ENCODE measurements at places on chromosomes 4 and X. TPM values are rescaled to one million over a fixed set of nuclear protein-coding genes. Genes with fewer than 3 reads are reported as not detected.

Gene CXorf49
- not detected for total RNA-seq

Gene LAGE3
- 22.4 TPM for total RNA-seq

GRCh38 chr4:37623125-37623524 lies 63.1 kb downstream of the RELL1 start:
- no peaks in the 10 kb centered on the region for H3K27me3 ChIP-seq
- no peak overlapping the region for H3K27ac ChIP-seq
- H3K4me3 ChIP-seq: no peak overlapping the region
- no peaks in the 10 kb centered on the region for H3K4me1 ChIP-seq
- peaks cover 12% of the 10 kb centered on the region for H3K36me3 ChIP-seq

DNA sequence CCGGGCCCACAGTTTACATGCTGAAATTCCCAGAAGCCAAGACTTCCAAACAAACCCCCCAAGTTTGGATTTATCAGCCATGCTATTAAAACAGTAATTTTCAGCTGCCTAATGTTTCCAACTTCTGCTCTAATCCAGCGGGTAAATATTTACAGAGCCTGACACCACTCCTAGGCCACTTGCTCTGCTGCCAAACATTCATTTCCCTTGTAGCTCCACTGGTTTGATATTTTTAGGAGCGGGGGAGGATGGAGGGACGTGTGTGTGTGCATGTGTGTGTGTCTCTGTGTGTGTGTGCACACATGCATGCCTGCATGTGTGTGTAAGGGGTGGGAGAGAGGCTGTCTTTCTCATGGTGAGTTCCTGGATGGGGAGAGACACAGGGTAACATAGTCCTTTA lies 115.7 kb upstream of the PJA1 start:
- no peaks in the 10 kb centered on the region for H3K36me3 ChIP-seq
- DNase-seq: peak; percentile 21
- peaks cover 7% of the 10 kb centered on the region for H3K4me1 ChIP-seq
- H3K27me3 ChIP-seq: peaks cover 3% of the 10 kb centered on the region

Gene FGFBP2
- total RNA-seq: 1.7 TPM

Gene MAGEA1
- total RNA-seq: not detected

- DNase-seq: no peak
- no peaks in the 10 kb centered on the region for H3K27me3 ChIP-seq
- no peaks in the 10 kb centered on the region for H3K36me3 ChIP-seq
- H3K4me3 ChIP-seq: no peak overlapping the region
- no peak overlapping the region for H3K27ac ChIP-seq
Observed at GRCh38 chr4:146142768-146143167, 32.8 kb upstream of the LSM6 start.

Gene VEGFD
- 3.6 TPM for total RNA-seq

DNA sequence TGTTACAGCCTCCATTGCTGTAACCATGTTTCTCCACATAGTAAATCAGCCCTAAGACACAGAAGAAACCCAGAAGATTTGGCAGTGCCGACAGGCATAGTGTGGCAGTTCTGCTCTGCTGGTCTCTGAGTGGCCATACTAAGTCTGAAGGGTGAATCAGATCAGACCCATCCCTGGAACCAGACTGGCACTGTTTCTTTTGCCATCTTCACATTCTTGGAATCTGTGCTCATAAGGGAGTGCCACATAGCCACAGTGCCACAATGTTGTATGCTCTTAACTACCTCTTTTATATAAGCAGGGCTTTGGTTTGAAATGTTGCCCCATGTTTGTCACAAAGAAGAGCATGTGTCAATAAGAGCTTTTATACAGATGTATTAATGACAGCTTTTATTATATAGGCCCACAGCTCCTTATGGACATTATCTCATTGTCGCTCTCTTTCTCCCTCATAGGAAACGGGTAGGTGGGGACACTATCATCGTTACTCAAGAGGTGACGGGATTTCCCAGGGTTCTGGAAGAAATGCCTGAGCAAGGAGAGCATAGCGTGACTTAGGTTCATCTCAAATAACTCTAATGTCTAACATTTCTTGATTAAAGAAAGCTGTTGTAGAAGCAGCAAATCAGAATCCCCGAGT lies 128.2 kb downstream of the CBR4 start:
- H3K27ac ChIP-seq: no peak overlapping the region
- peaks cover 42% of the 10 kb centered on the region for H3K36me3 ChIP-seq
- no peak overlapping the region for H3K4me3 ChIP-seq
- no peaks in the 10 kb centered on the region for H3K27me3 ChIP-seq
- no peak for DNase-seq

Gene NALF2
- 7.3 TPM for total RNA-seq

DNA sequence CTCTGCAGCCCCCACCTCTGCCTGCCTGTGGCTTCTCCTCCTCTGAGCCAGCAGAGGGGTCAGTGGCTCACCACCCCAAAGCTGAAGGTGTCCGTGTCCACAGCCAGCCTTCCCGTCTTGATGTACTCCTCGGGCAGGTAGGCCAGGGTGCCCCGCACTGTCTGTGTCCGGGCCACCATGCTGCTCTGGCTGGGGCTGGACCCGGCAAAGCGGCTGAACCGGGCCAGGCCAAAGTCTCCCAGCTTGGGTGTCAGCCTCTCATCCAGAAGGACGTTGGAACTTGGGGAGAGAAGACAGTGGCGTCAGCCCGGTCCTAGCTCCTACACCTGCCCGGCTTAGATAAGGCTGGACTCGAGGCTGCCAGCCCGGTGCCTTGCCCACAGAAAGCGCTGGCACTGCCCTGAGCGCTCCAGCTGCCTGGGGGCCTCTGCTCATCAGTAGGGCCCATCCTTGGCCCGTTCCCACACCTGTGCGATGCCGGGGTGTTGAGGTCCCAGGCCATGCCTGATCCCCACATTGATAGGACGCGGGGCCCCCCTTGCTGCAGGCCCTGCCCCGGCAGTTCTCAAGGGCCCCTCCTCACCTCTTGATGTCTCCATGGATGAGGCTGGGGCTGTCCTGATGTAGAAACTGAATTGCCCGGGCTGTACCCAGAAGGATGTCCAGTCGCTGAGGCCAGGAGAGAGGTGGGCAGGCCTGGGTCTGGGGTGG lies 3.2 kb downstream of the IRAK1 start:
- H3K36me3 ChIP-seq: peaks cover 3% of the 10 kb centered on the region
- H3K4me3 ChIP-seq: no peak overlapping the region
- no peak overlapping the region for H3K27ac ChIP-seq

Gene SSX2B
- total RNA-seq: not detected

Gene GDPD2
- not detected for total RNA-seq

DNA sequence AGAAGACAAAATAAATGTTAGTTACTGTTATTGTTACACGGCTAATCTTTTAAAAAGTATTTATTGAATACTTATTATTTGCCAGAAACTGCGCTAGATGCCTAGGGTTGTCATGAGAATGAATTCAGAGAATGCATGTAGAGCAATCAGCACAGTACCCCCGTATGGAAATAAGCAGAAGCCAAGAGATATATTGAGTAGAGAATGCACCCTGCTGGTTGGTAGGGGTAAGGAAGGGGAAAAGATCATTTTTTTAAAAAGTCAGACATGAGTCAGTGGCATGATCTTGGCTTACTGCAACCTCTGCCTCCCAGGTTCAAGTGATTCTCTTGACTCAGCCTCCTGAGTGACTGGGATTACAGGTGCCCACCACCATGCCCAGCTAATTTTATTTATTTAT lies 13.1 kb upstream of the DRP2 start:
- DNase-seq: no peak
- no peak overlapping the region for H3K27ac ChIP-seq

GRCh38 chr4:98338761-98339438 lies 77.7 kb downstream of the RAP1GDS1 start:
- DNase-seq: no peak
- H3K27me3 ChIP-seq: no peaks in the 10 kb centered on the region
- no peaks in the 10 kb centered on the region for H3K4me1 ChIP-seq
- H3K27ac ChIP-seq: no peak overlapping the region
- H3K4me3 ChIP-seq: no peak overlapping the region
- peaks cover 8% of the 10 kb centered on the region for H3K36me3 ChIP-seq

All from heart left ventricle (tissue), 16 donors.